Testis (tissue), 5 donors: ENCODE measurements at places on chromosomes 3 and 15.
A peak's percentile ranks its signal among the peaks of the same experiment; 100 is the strongest.

DNA sequence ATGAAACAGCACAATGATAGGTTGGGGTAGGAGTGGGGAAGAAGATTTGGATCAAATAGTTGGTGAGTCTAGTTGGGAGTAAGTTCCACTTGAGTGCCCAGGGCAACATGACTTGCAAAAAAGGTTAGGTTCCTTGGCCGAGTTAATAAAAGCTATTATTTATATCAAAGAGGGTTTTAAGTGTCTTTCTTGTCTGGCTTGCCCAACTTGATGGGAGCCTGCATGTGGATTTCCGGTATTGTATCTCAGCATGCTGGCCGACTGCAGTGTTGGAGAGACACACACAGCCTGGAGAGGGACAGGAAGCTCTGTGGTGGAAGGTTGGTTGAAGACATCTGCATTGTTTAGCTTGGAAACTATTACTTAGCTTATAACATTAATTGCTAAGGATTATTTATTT is 449.5 kb upstream of the TBL1XR1 start:
- no peak for DNase-seq

DNA sequence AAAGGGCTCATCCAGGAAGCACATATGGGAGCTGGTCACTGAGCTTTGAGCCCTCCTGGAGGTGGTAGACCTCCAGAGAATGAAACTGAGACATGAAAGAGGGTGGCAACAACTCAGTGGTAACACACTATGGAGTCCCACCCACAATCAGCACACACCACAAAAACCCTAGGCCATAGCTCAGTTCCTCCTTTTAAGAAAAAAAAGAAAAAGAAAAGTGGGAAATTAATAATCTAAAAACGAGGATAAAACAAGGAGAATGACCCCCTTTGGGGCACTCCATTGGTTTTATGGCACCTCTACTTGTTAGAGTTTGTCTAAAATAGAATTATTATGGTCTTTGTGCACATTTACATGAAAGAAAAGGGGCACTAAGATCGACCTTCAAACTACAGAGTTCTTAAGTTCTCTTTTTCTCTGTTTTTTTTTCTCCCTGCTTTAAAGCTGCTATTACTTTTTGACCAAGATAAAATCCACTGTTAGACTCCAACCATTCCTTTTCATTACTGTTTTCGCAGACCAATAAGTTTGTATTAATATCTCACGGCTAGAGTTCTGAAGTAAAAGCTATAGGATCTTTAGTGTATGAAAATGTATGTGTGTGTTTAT is 40.2 kb upstream of the ZBTB20 start:
- no peak for DNase-seq

- no peak for DNase-seq
Measured at GRCh38 chr3:196803891-196804468, 63.7 kb upstream of the SENP5 start.

GRCh38 chr3:16507578-16508242 is 5.8 kb downstream of the RFTN1 start:
- DNase-seq = no peak

DNA sequence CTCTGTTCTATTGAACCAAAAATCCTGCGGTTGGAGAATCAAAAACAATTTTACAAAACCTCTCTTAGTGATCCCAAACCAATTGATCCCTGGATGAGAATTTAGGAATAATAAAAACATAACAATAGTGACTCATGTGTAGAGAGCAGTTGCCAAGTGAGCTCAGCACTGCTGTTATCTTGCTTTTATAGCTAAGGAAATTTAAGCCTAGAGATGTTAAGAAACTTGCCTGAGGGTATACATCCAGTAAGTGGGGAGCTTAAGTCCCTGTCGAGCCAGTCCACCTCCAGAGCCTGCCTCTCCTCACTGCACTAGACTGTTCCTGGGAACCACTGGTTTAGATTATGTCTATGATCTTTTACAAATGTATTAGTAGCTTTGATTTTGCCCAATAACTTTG is 358.4 kb upstream of the LMCD1 start:
- DNase-seq = no peak

DNA sequence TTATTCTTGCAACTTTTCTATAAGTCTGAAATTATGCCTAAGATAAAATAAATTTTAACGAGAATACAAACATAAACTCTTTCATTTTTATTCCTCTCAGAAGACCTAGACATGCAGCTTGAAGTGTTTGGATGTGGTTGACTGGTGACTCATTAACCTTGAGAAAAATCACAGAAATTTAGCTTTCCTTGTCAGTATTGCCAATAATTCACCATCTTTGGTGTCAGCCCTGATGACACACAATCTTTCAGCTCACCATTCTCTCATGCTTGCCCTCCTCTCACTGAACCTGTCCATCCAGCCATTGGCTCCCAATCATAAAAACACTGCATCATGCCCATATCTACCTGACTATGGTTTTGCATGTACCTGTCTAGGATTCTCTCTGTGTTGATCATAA is 22.6 kb upstream of the TNFAIP8L3 start:
- DNase-seq = no peak

- DNase-seq = no peak
Measured at GRCh38 chr3:150743508-150743907, 19.5 kb downstream of the SIAH2 start.

DNA sequence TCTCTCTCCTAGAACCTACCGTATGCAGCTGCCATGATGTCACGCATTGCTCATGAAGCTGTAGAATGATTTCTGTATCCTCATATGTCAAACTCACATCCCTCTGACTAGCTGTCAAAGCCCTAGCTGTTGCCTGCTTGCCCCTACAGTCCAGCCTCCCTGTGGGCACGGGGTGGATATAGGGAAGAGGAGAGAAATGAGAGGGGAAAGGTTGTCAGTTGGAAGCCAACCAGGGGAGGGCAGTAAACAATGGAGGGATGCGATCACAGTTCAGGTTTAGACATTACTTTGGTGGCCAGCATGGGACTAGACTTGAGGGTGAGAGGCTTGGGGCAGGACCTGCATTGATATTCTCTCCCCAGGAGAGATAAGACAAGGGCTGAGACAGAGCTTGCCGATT is 1.7 kb upstream of the HDGFL3 start:
- DNase-seq = no peak

DNA sequence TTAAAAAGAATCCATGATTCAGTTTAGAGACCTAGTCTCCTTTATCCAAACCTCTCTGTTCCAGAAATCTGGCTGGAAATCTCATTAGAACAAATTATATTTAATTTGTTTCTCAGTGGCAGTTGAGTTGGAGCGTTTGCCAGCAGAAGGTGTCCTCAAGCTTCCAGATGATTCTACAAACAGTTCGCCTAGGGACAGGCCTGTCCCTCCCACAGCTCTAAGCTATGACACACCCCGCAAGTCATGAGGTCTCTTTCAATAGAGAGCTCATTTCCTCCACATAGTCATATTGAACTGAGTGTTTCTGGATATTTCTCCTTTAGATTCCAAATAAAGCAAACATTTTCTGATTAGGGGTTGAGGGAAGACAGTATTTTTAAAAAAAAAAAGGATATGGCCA is 230.3 kb downstream of the ATP8B4 start:
- no peak for DNase-seq

GRCh38 chr3:42720126-42720525 is 17.5 kb upstream of the HHATL start:
- no peak for DNase-seq

DNA sequence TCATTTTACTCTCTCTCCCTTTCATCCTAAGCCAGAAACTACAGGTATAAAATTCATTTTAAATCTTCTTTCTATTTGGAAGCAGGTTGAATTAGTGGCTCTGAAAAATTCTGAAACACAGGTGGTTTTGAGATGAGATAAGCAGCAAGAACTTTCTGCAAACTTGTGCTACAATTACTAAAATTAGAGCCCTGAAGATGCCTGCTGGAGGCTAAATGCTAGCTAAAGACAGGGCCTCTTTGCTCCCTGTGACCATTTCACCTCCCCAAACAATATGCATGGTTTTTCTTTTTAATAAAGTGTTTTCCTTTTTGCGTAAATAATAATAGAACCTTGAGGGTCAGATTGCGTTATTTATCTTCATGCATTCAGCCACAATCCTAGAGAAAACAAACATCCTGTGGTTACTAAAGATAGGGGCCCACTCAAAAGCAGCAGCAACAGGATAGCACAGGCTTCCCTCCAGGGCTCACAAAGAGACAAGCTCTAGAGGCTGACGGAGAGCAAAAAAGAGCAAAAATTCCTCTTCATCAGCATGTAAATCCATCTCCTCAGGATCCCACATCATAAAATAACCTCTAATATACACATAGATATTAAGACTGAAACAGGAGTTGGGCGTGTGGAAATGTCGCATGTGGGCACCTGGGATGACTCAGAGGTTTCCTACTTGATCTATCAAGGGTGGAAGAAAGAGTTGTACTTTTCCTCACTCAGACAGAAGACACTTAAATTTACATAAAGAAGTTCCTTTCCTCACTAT is 26.5 kb upstream of the CP start:
- no peak for DNase-seq

GRCh38 chr3:41265823-41266273 is 66.5 kb downstream of the CTNNB1 start:
- DNase-seq = no peak

DNA sequence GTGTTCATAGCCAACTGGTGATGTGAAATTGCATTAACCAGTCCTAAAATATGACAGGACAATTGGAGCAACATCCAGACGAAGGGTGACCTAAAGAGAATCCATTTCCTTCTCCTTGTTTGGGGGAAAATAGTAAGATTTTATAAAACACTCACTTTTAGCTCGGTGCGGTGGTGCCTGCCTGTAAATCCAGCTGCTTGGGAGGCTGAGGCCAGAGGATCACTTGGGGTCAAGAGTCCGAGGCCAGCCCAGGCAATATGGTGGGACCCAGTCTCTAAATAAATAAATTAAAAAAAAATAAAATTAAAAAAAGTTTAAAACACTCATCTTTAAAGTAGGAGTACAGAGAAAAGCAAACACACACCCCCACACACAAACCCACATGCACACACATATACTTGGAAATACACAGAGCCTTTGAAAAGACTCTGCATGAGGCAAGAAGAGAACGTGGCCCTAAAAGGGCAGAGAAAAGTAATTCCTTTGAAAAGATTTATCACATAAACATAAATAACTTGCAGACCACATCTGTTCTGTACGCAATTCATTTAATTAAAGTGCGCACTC is 14.1 kb upstream of the LOXL1 start:
- DNase-seq = no peak

DNA sequence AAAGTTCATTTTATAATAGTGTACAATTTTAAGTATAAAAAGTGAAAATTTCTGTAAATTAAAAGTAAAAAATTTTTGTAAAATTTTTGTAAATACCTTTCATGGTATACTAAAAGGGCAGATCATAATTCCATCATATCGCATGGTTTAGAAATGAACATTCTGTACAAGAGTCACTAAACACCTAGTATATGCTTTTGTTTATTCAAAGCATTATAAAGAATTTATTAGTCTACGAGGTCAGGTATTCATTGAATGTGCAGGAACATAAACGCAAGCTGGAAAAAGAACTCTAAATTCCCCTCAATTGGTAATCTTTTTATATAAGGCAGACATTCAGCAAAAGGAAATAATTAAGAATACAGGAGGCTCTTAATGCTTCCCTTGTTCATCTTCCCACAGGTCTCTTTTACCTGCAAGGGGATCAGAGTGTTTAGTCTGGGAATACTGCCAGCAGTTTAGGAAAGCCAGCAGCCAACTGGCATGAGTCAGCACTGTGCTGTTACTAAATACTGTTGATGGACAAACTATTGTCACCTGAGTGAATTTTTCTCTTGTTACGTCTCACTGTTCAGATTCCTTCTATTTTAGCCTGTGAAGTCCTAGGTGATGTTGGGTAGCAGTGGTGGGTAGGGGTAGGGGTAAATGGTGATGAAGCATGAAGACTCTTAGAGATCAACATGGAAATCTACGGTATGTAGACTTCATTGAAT is 70.1 kb downstream of the UQCC5 start:
- no peak for DNase-seq

DNA sequence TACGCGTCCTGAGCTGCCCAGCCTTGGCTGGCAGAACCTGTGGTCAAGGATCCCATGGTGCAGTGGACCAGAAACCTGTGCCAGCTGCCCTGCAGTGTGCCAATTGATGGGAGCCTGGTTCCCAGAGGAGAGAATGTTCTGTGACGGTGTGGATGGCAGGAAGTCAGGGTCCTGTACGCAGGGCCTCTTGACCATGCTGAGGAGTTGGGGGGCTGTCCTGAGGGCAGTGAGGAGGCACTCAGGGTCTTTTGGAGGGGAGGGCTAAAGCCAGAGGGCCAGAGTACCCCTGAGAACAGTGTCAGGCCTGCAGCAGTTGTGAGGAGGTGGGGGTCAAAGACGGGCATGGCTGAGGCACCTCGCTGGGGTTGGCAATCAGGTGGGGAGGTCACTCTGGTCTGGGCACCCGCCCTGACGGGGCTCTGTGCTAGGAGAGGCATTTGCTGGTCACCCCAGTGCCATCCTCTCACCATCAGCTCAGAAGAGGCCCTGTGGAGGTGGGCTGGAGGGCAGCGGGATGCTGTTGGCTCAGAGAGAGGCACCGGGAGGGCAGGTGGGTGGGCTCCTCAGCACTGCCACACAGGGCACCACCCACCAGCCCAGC is 61.0 kb downstream of the SCN5A start:
- DNase-seq = peak; percentile 4

- peak; percentile 68 for DNase-seq
Measured at GRCh38 chr3:72591522-72592421, 256.5 kb downstream of the SHQ1 start.

DNA sequence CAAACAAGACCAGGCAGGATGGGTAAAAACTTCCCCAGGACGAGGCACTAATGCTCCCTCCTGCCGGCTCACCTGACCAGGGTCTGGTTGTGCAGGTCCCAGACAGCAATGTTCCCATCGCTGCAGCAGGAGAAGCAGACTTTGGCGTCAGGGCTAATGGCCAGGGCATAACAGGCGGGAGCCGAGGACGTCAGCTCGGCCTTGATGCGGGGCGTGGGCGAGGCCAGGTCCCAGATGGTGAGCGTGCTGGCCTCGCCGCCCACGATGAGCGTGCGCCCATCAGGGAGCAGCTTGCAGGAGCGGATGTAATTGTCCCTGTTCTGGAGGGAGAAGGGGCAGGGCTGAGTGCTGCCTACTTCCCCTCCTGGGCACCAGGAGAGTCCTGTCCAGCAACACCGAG is 43.4 kb downstream of the TLE3 start:
- peak; percentile 83 for DNase-seq

GRCh38 chr3:157204431-157204830 is 44.5 kb upstream of the CCNL1 start:
- DNase-seq = no peak

GRCh38 chr15:37764733-37765191 is 169.7 kb upstream of the TMCO5A start:
- DNase-seq = peak; percentile 77

DNA sequence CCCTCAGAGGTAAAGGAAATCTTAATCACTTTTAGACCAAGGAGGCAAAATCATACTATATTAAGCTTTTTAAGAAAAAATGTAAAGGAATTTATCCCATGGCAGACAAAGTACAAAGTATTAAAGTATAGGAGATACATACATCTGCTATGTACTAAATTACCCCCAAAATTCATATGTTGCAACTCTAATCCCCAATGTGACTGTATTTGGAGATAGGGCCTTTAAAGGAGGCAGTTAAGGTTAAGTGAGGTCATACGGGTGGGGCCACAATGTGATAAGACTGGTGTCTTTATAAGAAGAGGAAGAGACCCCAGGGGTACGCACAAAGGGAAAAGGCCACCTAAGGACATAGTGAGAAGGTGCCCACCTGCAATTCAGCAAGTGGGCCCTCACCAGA is 657.0 kb upstream of the ADAMTS9 start:
- no peak for DNase-seq
